ENCODE measurements at places on chromosomes 2 and 18.

GRCh38 chr2:165238295-165238694 lies 919 bp upstream of the SCN2A start:
- DNase-seq = no peak

- DNase-seq = no peak
Measured at GRCh38 chr2:16851126-16851525, 185.5 kb upstream of the CYRIA start.

DNA sequence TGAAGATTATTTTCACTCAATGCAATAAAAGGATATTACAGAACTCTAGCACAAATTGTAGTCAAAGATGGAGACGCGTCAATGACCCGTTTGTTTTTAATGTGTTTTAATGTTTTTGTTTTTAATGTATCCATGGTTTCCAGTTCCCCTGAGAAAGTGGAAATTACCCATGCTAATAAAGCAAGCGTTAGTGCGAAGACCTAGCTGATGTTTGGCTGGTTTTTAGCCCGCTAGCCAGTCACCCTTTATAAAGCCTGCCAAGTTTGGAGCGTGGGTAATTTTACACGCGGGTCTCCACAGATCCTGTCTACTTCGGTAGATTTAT lies 430 bp upstream of the CHMP1B start:
- no peak for DNase-seq

DNA sequence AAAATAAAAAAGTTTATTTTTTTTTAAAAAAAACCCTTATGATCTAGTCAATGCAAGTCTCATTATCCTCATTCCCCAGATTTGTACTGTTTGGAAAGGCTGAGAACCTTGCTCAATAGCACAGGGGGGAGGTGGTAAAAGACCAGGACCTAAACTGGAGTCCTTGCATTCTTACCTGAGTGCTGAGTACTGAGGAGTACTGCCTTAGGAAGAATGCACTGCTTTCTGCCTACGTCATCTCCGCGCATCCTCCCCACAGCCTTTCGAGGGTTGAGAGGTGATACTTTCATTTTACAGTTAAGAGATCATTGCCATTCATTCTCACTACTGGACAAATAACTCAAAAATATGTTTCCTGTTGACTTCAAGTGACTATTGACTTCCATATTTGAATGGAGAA lies 73.8 kb downstream of the MAP3K20 start:
- DNase-seq = peak; percentile 50

GRCh38 chr2:57598551-57598950 lies 448.1 kb upstream of the VRK2 start:
- DNase-seq = no peak

DNA sequence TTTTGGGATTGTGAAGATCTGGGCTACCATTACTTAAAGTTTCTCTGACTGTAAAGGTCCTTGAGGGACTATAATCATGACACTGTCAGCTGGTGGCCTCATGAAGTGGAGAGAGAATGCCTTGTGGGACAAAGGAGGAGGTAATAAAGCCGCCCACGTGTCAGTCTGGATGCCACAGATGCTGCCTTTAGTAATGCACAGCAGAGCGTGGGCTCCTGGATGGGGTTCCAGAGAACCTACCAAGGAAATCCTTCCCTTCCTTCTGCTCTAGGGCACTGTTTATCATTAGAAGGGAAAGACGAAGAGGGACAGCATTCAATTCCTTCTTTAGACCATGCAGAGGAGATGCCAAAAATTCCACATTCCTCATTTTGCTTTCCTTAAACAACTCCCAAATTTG lies 63.5 kb downstream of the COL5A2 start:
- DNase-seq = no peak

GRCh38 chr2:48984922-48985321 lies 169.4 kb downstream of the FSHR start:
- DNase-seq = no peak
